ENCODE measurements at places on chromosomes 5 and 9.

DNA sequence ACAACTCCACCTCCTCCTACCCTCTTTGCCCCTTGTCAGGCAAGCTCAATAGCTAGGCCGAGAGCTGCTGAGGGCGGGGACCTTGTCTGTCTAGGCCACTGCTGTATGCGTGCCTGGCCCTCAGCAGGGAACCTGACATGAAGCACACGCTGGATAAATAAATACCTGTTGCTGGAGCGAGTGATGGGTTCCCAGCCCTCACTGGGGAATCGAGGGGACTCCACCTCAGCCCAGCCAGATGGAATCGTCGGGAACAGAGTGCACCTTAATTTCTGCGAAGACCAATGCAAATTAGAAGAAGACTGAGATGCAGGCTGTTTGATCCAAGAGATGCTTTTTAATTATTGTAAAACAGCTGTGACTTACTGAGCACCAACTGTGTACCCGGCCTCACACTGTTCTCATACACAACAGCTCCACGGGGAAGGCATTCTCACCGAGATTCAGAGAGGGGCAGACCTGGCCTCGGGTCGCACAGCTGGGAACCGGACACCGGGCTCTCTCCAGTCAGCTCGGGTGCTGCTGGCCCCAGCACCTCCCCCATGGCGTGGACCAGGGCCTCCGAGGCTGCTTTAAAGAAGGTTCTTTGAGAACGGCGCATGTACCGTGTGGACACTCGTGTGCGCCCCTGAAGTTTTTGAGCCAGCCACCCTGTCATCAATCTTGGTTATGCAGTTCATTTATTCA is 109.7 kb upstream of the IER5L start:
- DNase-seq = no peak

DNA sequence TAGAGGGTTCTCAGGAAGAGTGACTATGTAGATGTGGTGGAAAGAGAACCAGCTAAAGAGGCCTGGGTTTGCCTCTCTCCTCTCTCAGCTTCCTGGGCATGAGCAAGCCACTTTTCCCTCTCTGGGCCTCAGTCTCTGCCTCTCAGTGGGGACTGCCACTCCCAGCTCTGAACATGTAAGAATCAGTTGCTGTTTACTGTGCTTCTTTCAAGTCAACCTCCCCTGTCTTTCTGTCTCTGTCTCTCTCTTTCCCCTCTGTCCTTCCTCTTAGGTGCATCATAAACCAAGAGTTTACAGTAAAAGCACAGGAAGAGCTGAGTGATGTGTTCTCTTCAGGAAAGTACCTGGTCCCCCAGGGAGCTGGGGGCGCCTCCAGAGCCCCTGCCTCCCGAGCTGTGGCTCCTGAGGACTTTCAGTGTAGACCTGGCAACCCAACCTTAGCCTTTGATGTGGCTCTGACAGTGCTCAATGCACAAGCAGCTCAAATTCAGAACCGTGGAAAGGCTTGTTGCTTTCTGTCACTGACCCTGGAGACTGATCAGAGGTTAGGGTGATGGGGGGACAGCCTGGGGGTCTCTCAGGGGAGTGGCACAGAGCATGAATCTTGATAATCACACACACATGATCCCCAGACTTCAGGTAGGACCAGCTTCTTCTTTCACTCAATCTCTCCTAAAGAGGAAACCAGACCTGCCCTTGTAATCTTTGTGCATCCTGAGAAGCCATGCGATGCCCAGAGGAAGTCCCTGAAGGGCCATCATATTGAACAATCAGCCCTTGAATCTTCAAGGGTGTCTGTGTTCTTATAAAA is 59.4 kb upstream of the TNFSF8 start:
- DNase-seq = no peak

GRCh38 chr5:60177596-60177995 is 284.1 kb upstream of the PDE4D start:
- no peak for DNase-seq

- DNase-seq = no peak
Observed at GRCh38 chr5:136311999-136312398, 53.3 kb downstream of the TRPC7 start.

DNA sequence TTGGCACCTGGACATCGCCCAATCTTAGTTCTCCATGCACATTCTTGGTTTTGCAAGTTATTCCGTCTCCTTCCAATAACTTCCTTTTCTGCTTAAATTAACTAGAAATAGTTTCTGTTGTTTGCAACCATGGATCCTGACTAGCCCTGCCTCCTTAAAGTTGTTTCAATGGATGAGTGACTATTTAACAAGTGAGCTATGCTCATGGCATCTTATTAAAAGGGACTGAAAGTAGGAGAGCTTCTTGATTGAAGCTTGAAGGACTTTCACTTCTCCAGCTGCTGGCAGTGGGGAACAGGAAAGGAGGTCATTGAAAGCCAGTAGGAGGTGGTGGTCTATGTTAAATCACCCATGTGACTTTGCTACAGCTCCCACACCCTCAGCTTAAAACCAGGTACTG is 466.8 kb downstream of the ARHGEF28 start:
- no peak for DNase-seq

DNA sequence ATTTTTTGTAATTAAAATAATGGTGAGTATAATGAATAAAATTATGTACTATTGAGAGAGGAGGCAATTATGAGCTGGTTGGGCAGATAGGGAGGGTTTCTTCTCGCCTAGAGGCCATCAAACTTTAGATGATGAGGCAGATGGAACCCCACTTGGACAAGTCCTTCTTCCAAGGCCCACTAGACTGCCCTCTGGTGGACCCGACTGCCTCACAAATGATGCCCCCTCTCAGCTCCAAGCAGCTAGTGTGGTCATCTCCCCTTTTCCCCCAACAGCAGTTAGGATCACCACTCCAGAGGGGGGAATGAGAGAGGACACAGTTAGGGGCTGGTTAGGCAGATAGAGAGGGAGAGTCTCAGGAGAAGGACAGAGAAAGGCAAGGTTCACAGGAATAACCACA is 348.0 kb upstream of the CDH18 start:
- no peak for DNase-seq

- no peak for DNase-seq
Observed at GRCh38 chr5:156109317-156110023, 217.5 kb upstream of the SGCD start.

DNA sequence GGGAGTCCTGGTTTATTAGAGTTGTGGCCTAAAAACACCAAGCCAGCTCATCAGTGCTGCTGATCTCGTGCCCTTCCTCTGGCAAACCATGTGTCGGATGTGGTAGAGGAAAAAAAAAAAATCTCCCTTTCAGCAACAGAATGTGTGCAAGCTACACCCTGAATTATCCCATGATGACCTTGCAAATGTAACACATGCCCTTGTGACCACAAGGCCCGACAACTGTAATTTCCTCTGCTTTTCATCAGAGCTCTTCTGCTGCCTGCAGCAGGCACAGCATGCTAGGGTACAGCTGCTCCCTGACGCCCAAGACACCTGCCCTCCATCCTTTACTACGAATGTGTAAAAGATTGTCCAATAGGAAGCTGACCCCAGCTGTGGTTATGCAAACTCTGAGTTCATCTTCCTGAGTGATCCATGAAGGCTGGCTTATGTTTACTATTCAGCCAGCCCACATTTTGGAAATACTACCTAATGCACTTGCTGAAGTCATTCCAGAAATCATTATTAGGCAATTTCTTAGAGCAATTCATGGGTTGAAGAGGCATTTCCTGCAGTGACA is 14.6 kb upstream of the BNC2 start:
- DNase-seq = peak; percentile 60

- DNase-seq = no peak
Observed at GRCh38 chr5:179852993-179853547, 5.5 kb downstream of the MRNIP start.

DNA sequence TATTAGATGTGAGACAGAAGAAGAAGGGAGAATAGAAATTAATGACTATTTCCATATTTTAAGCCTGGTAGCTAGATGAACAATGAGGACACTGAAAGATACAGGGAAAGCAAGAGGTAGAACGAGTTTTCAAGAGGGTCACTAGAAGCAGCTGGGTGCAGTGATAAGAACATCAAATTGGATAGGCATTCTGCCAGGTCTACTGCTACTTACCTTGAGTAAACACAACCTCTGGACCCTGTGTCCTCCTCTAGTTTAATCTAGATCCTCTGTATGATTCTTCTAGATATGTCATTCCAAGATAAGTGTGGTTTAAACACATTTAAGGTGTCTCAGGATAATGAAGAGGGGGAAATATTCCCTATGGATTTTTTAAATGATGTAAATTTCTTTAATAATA is 31.2 kb downstream of the OTP start:
- no peak for DNase-seq

Measured in RPMI8226 (cell line).